ENCODE measurements at places on chromosomes 3 and 15.
A peak's percentile ranks its signal among the peaks of the same experiment; 100 is the strongest.

DNA sequence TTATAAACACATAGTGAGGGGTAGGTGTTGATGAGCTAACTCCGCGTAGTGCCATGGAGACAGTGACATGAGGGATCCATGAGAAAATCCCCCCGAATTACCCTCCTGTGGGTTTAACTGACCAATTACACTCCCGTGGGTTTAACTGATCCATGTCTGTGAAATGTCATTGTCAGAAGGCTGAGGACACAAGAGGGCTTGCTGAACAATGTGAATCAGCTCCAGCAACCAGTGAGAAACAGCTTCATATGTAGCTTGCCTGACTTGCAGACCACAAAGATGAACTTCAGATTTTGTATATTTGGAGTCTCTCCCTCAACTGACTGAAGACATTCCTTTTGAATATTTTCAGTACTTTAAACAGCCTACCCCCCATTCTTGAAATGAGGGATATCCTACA lies 144.9 kb downstream of the FBN1 start:
- peak; percentile 18 for DNase-seq

DNA sequence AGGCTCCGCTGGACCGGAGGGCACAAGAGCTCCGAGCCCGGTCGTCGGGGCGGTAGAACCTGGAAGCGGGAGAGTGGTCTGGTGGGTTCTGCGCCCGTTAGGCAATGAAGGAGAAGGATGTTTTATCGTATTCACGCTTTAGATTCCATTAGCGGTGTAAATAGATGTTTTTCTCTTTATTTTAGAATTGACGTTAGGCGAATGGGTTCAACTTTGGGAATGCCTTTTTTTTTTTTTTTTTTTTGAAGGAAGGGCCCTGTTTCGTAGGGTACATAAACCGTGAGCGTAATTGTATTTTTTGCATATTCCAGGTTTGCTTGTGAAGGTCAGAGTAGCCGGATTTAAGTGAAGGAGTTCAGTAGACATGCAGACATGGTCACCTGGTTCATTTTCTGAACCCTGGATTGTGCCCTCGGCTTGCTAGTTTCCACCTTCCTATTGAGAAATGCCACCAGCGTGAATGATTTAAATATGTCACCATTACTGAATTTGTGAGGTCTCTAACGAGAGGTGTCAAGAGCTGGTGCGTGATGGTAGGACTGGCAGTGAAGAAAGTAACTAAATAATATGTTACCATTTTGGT lies 808 bp downstream of the RBM6 start:
- no peak for DNase-seq

DNA sequence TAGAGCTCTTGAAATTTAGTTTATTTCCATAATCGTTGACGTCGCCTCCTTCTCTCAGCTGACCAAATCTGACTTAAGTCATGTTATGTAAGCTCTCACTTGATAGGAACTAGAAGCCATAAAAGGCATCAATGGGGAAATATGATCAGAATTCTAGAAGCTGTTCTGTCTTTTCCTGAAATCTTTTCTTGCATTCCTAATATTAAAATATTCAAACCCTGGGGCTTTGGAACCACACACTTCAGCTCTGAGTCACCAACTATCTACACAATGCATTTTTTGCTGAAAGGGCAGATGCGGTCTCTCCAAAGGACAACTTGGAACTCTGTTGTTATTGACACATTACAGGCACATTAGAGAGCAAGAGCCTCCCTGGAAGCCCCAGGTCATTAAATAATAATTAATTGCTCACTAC lies 91.3 kb downstream of the LARS2 start:
- peak; percentile 80 for DNase-seq

DNA sequence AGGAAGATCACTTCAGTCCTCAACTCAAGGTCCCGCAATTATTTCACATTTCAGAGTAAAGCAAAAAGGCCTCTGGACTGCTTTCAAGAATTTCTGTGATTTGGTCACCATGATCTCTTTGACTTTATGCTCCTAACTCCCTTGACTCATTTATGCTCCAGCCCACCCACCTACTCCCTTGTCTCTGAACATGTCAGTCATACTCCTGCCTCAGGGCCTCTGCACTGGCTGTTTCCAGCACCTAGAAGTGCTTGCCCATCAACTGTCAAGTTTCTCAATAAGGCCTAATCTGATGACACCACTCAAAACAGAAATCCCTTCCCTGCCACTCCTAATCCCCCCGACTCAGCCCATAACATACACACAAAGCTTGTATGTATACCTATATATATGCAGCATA lies 36.1 kb upstream of the CSPG5 start:
- no peak for DNase-seq

GRCh38 chr3:60932643-60933042 lies 318.6 kb downstream of the FHIT start:
- peak; percentile 13 for DNase-seq

GRCh38 chr3:150005243-150006112 lies 34.8 kb upstream of the PFN2 start:
- DNase-seq: peak; percentile 40

DNA sequence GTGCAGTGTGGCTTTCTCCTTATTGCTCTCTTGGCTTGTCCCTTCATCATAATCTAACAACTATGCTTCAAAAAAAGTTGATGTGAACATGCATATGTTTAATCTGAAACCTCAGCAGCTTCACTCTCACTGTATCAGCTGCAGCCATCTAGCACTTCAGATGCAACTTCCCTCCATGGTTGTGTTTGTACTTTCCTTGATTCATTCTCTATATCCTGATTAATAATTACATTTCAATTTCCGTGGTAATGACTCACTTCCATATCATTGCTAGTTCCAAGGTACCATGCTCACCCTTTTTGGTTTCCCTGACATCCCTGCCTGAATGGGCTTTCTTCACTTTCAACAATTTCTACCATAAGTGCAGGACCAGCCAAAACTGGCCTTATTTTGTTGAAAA lies 51.2 kb downstream of the MDFIC2 start:
- DNase-seq: no peak

- DNase-seq: no peak
These were observed 61.7 kb downstream of the SCN11A start for GRCh38 chr3:38989917-38990510.

GRCh38 chr15:67832031-67832551 lies 6.8 kb downstream of the SKOR1 start:
- no peak for DNase-seq

DNA sequence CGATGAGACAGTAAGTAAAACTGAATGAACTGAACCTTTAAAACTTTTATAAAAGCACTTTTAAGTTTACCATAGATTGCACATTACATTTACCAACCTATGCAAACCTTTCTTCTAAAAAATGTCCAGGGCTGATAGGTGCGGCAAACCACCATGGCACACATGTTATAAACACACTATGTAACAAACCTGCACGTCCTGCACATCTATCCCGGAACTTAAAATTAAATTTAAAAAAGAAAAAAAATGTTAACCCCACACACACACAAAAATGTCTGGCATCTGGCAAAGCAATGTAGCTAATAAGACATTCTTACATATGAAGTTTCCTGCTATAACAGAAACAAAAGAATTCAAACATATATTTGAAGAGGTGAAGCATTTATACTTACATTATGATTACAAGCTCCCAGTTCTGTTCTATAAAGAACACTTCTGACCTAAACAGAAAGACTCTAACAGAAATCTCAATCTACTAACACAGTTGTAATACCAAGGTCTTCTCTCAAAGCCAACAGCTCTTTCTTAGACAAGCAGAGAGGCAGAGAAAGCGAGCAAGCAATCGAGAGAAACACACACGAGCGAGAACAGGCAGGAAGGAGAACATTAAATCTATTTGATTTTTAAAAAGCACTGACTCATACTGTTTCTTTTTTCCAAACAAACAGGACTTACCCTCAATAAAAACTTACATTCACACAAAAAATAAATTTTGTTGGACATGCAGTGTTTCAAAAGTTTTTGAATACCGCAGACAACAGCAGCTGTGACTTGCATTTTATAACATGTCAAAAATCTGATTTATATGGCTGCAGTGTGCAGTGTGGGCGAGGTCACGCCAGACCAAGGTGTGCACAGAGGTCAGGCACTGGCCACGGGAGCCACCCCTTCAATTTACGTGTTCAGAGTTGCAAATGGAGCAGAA lies at the start of gene NRG4:
NRG4 (minus strand) TSS at position 798 of the 925 bp plus-strand sequence. CDS start 1,194 bp downstream, outside the sequence.
- peak; percentile 1 for DNase-seq

GRCh38 chr15:73647259-73648013 lies 14.2 kb upstream of the NPTN start:
- no peak for DNase-seq

GRCh38 chr15:22989576-22990477 lies 9.7 kb upstream of the CYFIP1 start:
- peak; percentile 10 for DNase-seq

DNA sequence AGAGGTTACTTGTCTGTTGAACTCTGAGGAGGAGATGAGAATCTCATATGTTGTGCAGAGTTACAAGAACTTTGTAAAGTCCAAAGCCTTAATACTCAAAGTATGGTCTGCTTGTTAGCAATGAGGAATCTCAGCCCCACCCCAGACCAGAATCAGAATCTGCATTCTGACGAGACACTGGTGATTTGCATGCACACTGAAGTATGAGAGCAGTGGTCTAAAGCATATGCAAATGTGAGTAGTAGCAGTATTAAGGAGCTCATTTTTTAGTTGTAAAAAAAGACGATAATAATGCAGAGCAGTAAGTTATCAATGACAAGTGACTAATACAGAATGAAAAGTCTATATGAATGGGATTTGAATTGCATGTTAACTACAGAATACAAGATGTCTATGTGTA lies 327.7 kb downstream of the RYR3 start:
- DNase-seq: no peak

DNA sequence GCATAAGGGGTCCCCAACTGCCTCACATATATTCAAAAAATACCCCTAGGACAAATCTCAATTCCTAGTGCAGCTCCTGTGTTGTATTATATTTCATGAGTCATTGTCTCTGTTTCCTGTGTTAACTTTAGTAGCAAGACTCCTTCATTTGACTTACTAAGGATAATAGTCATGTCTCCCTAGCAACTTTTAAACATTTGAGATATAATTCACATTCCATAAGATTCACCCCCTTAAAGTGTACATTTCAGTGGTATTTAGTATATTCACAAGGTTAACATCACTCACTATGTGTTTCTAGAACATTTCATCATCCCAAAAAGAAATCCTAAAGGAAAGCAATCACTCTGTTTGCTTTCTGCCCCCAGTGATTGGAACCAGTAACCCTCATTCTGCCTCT lies 121.3 kb upstream of the WNT7A start:
- DNase-seq: no peak

DNA sequence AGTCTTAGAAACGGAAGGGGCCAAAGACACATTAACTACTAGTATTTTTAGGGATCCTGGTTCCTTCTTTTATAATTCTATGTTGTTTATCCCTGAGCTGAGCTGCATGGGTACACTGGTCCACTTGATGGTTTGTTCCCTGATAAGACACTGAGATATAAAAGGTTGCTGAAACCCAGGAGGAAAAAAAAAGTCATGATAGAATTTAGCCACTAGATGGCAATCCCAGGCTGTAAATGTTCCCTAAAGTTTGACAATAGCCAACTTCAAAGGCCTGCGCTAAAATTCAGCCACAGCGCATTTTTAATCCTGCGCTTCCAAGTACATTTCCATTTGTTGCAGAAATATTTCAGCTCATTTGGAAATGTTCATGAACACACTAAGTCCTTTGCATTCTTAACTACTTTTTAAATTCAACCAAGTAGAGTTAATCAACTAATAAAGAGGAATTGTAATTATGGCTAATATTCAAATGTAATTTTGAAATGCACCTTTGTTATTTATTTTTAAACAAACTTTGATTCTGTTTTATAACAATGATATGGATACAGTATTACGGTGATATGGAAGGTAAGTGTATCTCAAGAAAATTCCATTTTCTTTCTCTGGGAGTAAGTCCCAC lies 249.3 kb upstream of the FEZF2 start:
- DNase-seq: peak; percentile 72

DNA sequence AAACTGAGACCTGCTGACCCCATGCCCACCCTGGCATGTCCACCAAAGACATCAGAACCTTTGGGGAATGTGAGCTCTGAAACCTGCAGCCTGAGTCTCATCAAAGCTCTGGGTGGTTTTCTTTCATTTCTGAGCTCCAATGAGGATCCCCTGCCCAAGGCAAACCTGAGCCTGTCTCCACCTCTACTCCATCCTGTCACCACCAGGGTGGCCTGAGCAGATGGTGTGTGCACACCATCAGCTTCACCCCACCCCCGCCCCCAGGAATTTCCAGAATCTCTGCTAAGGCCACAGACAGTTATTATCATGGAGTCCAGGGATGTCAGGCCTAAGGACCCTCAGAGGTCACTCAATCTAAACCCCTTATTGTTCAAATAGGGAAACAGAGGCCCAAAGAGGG lies 1.3 kb downstream of the XIRP1 start:
- peak; percentile 23 for DNase-seq

DNA sequence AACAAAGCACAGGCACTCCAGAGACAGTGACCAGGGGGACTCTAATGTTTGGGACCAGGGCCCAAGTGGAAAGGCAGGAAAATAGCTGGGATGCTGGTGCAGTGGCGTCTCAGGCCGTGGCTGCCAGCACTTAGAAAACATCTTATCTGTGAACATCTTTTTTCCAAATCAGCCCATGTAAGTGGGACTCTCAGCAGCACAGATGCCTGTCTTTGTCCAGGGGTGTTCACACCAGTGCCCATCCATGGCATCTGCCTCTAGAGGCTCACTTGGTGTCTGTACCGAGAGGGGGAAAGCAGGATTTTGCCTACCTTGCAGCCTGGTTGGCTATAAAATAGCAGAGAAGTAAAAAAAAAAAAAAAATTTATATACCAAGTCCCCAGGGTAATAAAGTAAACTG lies 26.7 kb downstream of the SLC12A8 start:
- no peak for DNase-seq

DNA sequence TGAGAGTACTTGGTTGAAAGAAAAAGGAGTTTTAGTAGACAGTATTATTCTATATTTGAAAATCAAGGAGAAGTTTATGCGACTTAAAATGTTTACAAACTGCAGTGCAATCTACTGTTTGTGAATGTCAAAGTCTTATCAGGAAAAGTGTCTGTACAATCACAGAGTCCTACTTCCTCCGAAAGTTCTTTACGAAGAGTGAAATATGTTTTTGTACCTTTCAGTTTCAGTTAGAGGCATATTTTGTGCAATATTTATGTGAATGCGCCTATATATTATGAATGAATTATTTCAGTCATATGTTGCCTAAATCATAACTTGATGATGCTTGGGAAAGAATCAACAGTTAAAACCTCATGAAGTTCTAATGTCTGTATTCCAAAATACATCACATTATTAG lies 31.5 kb downstream of the NGRN start:
- no peak for DNase-seq

DNA sequence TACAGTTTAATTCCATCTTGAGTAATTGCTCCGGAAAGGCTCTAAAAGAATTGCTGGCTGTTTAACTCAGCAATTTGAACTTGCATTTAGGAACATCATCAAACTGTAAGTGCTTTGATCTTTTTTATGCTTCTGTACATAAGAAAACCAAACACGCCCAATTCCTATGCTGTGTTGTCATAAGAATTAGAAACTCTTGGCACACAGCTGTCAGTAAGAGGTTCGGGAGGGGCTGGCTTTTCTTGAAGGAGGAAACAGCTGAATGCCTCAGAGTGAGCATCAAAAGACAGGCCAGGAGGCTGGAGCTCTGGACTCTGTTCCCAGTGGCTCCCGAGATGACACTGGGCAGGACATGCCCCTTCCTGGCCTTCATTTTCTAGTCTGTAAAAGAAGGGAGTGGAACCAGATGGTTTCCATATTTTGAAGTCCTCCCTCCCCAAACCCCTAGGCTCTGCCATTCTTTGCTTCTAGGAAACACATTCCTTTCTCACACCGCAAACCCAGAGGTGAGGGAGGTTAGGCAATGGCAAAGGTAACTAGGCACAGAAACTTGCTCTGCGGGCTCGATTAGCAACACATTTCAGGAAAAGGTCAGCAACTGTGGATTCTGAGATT lies 73.7 kb upstream of the DLG1 start:
- peak; percentile 82 for DNase-seq

Measured in AG08395 (cell line).